Stimulated activated CD8-positive, alpha-beta memory T cell treated with anti-CD3 and anti-CD28 coated beads, Interleukin-15, amount 100 ng/mL, for 1 hour (primary cell): ENCODE measurements at places on chromosomes 7 and 10.

DNA sequence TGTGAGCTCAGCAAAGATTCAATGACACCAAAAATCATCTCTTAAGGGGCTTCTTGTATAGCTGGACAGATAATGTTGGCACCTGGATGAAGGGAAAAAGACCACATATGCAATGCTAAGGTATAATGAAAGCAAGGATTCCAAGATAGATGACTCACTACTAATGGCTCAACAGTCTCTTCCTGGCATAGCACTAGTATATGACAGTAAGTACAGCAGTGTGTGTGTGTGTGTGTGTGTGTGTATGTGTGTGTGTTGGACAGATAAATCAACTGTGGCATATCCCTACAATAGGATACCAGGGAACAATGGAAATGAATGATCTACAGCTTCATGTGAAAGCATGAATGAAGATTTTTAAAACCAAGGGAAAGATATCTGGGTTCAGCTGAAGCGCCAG is 257.1 kb downstream of the SFMBT2 start:
- no peak for DNase-seq

- no peak for DNase-seq
Observed at GRCh38 chr7:113013761-113014449, 72.7 kb downstream of the GPR85 start.

GRCh38 chr10:110686047-110686446 is 41.9 kb downstream of the RBM20 start:
- no peak for DNase-seq

GRCh38 chr7:155299535-155300202 is 2.0 kb downstream of the INSIG1 start:
- DNase-seq: no peak

GRCh38 chr7:150345012-150345411 is 3.6 kb upstream of the RARRES2 start:
- no peak for DNase-seq

GRCh38 chr7:32298408-32299132 is 191.6 kb downstream of the LSM5 start:
- DNase-seq: no peak

GRCh38 chr7:73865738-73866445 is 4.9 kb downstream of the TMEM270 start:
- DNase-seq: no peak

DNA sequence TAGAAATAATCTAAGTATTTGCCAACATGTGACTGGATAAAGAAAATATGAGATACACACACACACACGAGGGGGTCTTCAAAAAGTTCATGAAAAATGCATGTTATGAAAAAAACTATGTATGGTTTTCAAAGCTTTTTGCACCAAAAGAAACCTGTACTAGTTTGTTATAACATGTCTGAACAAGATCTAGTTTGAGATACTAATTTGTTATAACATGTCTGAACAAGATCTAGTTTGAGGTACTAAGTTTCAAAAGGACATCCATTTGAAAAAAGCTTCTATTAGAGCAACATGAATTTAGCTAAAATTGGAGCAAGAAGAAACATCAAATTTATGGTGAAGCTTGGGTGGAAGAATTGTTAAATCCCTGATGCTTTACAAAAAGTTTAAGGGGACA is 19.8 kb upstream of the ADRA2A start:
- DNase-seq: no peak
